Activated T-helper 1 cell treated with anti-CD3 and anti-CD28 coated beads, Interleukin-2, amount 50 U/mL, for 16 hours (primary cell): ENCODE measurements at places on chromosomes 3 and 15.

DNA sequence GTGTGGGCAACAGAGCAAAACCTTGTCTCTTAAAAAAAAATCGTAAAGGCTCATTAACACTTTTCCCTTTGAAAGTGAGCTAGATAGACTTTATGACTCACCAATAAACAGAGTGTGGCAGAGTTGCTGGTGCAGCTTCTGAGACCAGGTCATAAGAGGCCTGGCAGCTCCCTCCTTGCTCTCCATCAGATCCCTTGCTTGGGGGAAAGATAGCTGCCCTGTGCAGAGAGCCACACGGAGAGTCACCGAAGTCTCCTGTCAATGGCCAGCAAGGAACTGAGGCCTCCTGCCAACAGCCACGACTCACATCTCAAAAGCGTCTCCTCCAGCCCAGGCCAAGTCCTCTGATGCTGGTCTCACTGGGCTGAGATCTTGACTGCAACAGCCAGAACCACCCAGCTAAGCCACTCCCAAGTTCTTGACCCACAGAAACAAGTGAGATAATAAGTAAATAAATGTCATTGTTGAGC lies 8.7 kb upstream of the GP9 start:
- DNase-seq, result no peak

DNA sequence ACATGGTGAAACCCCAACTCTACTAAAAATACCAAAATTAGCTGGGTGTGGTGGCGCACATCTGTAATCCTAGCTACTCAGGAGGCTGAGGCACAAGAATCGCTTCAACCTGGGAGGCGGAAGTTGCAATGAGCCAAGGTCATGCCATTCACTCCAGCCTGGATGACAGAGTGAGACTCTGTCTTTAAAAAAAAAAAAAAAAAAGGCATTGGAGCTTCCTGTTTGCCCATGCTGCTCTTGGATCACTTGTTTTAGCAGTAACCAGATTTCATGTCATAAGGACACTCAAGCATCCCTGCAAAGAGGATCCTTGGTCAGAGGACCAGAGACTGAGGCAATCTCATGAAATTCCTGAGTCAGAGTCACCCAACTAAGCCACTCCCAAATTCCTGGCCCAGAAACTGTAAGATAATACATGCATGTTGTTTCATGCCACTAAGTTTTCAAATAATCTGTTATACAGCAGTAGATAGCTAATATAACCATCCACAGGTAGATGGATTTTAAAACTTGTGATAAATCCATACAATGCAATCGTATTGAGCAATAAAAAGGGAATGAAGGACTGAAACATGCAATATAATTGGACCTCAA lies 82.0 kb upstream of the XXYLT1 start:
- DNase-seq, result no peak

GRCh38 chr3:29649815-29650547 lies 369.1 kb downstream of the RBMS3 start:
- no peak for DNase-seq

GRCh38 chr3:105284876-105285275 lies 81.8 kb upstream of the ALCAM start:
- no peak for DNase-seq

- no peak for DNase-seq
Measured at GRCh38 chr3:68759526-68760035, 172.8 kb downstream of the TAFA4 start.

DNA sequence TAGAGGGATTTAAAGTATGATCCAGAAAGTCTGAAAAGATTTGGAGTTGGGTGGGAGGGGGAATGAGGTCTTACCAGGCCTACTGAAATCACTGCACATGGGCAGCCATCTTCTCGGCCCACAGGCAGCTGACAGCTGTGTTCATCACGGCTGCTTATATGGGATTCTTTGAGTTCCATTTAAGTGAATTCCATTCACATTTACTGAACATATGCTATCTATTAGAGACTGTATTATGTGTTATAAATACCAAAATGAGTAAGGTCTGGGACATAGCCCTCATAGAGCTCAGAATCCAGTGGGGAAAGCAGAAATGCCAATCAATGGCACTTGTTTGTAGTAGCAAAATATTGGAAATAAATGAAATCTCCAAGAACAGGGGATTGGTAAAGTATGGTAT lies 91.1 kb downstream of the TRIM42 start:
- no peak for DNase-seq

DNA sequence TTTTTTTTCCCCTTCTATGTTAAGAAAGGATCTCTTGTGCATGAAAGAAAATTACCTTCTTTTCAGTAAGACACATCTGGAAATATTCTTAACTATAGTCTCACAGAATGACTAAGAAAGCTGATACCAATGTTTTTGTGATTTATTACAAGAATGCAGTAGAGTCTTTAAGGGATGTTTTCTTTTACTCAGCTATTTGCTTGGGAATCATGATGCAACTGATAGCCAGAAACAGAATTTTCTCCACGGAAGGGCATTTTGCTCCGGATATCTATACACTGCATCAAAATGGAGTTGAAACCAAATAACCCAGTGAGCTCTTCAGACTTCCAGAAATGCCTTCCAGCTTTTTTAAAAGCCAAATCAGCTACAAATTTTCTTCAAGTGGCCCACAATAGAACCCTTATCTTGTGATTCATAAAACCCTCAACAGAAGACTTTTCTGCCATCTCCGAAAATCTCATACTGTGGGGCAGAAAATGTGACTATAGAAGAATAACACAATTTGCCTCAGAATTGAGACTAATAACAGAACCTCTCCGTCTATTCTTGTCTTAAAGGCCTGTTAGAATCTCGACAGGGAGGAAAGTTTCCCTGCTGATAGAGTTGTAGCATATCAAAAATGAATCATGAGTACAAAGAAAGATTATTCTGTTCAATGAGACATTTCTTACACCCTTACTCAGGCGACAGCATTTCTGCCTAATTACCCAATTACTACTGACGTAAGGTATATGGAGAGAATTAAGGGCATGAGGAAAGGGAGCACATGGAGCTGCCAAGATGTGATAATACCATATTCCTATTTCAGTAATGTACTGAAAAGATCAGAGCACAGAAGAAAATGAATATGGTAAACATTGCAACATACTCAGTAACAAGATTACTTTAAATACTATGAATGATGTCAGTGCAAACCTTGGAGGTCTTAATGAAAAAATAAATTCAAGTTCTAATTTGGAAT lies 900.1 kb downstream of the ROBO1 start:
- DNase-seq, result no peak

DNA sequence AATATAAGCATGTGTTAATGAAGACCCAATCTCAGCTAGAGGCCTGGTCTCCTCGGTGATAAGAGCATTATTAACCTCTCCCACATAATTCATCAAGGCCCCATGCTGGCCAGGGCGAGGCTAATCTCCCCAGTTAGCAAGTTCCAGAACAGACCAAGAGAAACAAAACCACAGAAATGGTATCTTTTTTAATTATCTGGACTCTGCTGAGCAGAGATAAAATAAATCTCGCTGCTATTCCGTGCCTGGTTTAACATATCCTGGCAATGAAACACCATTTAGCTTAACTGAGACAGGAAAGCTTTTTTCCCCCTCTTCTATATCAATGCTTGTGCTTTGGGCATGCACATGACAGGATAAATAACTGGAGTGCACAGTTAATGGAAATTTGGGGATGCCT lies 72.5 kb upstream of the ARHGEF3 start:
- DNase-seq, result no peak

DNA sequence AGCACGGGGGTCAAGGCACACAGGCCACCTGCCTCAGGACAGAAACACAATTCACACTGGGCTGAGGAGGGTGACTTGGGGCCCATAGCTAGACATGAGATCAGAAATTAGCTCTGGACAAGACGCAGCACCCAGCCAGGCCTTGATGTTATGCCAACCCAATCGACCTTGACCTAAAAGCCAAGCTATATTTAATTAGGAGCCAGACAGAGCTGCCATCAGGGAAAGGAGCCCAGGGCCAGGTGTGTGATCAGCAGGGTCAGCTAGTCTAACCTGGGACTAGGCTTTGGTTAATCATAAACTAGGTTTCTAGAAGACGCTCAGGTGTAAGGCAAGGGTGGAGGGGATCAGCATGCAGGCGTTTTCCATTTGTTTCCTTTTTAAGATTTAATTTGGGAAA lies 23.9 kb upstream of the SLC25A36 start:
- DNase-seq, result no peak

DNA sequence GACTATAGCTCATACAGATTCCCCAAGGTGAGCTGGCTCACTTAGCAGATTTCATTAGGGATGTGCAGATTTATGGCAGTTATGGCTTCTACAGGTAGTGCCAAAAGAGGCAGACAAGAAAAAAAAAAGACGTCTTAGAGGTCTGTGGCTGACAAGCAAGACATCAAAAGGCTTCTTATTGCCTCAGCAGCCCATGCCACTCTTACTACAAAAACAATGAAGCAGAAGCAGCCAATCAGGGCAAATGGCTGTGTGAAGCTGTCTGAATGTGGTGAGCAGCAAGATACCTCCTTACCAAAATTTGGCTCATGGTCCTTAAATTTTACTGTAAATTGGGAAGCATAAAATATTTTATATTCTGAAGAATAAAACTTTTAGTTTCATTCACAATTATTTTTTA lies 557.5 kb upstream of the GOLIM4 start:
- no peak for DNase-seq
